Stimulated activated CD4-positive, alpha-beta T cell treated with anti-CD3 and anti-CD28 coated beads, Interleukin-15, amount 100 ng/mL, for 48 hours (primary cell): ENCODE measurements at places on chromosomes 16 and 17.

GRCh38 chr17:57486882-57487301, 230.6 kb downstream of the MSI2 start:
- no peak for DNase-seq

GRCh38 chr17:80826346-80826954, 165.2 kb upstream of the CHMP6 start:
- DNase-seq, result no peak

DNA sequence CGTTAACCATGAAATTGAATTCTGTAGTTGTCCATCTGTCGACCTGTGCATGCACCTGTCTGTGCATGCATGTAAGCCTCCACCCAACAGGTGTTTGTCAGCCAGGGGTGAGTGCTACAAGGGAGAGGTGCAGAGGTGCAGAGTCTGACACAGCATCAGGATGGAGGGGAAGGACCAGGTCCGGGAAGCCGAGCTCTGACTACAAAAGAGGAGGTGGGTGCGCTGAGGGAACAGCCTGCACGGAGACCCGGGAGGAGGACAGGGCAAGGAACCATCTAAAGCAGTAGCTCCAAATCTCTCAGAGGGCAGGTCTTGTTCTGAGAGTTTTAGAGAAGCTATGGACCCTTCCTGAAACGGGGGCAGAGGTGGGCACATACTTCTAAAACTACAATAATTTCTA, 54.1 kb downstream of the B9D1 start:
- no peak for DNase-seq

GRCh38 chr17:37847102-37847501, 77.1 kb upstream of the TBC1D3K start:
- no peak for DNase-seq

DNA sequence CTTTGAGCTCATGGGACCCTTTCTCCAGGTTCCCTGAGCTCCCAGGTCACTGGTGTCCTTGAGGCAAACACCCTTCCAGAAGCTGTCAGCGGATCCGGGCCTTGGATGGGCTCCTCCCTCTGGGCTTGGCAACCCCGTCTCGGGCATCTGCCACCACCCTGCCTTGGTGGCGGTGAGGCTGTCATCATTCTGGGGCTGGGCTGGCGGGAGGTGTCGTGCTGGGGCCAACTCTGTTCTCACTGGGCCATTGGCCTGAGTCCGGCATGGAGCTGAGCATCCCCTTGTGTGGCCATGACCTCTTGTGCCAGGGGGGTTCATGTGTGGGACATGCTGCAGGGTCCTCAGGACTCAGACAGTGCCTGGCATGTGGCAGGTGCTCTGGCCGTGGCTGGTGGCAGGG, 197.6 kb downstream of the LAT start:
- DNase-seq, result no peak

DNA sequence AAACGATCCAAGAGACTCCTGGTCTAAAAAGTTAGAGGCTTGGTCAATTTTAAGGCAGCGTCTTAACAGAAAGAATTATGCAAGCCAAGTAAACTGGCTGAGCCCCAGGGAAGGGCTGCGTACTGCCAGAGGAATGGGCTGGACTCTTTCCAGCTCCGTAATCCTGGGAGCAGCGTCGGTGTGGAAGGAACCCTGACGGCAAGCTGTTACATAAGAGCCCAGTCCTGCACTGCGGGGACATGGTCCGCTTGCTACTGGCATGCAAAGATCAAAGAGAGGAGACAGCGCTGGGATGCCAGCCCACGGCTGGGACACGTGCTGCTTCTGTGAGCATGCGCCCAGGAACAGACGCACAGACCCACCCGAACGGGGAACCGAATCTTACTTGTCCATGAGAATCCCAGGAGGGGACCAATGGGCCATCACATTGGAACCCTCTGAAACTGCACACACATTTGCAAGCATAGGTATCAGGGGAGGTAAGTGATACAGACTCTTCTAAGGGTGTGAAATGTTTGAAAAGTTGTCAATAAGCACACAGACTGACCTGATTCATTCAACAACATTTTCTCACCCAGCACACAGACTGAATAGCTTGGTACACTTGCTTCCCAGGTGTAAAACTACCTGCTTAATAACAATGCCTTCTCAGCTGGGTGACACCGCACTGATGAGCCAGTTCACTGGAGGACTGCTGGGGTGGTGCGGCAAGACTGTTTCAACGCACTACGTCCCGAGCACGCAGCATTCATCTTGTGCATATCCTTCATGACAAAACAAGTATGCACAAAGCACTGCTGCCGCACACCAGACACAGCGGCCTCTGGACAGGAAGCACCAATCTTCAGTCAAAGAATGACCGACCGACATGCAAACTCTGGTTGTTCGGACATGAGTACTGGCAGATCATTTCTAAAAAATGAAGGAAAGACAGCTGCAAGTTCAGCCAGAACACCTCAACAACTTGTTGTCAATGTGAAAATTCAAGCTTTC, 94.9 kb downstream of the ANKRD11 start:
- DNase-seq, result no peak
